ENCODE measurements at places on chromosomes 13 and 19.

- no peak for DNase-seq
Observed at GRCh38 chr19:52938761-52939160, 15.5 kb upstream of the ZNF888 start.

DNA sequence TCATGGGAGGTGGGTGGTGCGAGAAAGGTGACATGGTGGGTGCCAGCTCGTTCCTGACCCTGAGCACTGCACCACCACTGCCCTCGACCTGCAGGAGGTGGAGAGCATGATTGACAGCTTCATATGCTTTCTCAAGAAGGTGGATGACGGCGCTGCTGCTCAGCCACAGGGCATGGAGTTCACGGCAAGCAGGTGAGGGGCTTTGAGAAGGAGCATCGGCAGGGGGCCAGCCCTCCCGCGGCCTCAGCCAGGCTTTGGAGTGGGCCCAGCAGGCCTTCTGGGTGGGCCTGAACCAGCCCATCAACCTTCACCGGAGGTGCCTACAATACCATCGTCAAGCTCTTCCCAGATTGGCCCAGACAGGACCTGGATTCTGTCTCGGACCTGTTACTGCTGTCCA is 18.9 kb upstream of the ZNF14 start:
- no peak for DNase-seq

DNA sequence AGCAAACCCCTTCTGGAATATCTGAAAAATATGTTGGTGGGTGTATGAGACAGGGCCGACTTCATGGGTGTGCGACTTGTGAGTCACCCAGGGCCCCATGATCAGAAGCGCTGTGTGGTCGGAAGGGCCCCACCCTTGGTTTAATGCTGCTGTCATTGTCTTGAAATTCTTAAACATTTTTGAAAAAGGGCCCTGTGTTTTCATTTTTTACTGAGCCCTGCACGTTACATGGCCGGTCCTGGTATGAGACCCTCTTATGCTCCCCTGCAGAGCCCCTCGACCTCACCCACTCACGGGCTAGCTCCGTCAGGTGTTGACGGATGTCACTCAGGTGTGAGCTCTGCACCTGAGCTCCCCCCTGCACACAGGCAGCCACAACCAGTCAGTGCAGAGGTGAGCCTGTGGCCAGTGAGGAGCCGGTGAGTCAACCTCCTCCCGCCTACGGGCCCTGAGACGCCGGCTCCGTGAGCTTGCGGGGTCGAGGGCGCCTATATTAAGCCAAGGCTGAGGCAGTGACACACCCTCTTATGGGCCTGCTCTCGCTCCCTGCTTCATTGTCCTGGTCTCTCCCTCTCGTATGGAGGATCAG is 27.7 kb downstream of the GADD45B start:
- peak; percentile 62 for DNase-seq

DNA sequence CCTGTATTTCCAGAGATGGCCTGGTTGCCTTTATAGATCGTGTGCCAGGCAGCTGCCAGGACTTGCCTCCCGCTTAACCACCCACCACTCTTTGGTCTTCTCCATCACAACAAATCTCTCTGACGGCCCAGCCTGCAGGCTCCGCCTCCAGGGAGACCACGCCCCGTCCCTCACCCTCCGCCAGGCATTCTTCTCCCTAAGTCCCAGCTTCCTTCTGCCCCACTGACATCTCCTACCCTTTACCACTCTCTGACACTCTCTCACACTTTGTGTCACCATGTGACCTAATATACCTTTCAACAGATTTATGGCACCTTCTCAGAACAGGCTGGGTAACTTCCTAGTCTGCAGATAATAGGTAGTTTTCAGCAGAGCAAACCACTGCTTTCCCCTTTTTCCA is 95.1 kb downstream of the CAB39L start:
- DNase-seq, result no peak

GRCh38 chr13:55069746-55070145 is 2041.1 kb downstream of the OLFM4 start:
- no peak for DNase-seq

- no peak for DNase-seq
Observed at GRCh38 chr19:55242517-55242916, 14.0 kb upstream of the TMEM86B start.

- DNase-seq, result no peak
Observed at GRCh38 chr13:33624740-33625139, 193.2 kb upstream of the RFC3 start.

DNA sequence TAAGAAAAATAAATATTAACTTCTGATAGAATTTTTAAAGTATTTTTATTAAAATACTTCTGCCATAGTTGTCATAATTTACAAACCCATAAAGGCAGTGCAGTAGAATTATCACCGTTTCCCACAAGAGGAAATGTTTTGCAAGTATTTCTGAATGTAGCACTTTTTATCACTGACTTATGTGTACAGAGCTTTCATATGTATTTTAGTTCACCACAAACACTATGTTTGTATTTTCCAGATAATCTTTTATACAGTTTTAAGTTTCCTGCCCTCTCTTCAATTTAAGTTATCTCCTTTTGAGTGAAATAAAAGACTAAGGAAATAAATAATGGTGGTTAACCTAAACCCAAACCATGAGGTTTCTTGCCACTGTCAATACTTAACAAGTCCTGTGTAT is 24.2 kb downstream of the MIPEP start:
- DNase-seq, result no peak

DNA sequence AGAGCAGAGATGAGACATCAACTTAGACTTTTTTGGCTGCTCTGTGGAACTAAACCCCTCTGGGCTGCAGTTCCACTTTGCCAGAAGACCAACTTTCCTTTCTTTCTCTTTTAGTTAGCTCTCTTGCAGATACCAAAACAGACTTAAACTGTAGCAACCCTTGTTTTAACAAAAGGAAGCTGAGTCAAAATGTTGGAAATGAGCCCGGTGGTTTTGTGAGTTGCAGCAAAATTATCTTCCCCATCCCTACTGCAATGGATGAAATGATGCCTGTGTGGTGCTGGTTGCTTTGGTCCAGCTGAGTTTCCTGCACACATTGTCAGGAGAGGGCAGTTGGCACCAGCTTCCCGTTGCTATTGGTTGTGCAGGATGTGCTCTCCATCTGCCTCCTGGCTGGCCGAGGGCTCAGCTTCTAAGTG is 115.3 kb downstream of the LRCH1 start:
- no peak for DNase-seq

DNA sequence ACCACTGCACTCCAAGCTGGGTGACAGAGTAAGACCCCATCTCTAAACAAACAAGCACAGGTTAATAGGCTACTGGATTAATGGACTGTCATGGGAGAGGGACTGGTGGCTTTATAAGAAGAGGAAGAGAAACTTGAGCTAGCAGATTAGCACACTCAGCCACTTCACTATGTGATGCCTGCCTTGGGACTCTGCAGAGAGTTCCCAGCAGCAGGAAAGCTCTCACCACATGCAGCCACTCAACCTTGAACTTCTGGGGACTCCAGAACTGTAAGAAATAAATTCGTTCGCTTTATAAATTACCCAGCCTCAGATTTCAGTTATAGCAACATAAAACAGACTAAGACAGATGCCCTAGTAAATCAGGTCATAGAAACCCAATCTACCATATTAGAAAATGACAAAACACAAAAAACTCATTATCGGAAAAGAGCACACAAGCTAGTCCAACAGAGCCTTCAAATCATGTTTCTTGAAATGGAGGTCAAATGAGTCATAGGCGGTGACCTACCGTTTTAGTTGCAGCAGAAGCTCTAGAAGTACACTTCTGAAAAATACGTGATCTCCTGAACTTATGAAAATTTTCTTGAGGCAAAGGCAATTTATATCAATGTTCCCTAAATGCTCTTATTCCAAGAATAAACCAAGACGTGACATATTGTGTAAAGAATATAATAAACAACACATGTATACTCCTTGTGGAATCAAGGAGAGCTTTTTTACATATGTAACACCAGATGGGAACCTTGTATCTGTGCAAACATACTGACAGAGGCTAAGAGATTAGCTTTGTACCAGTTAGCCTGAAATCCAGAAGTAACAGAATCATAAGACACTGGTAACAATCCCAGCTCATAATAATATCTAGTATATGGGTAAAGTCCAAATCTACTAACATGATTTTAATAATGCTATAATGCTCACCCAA is 340.9 kb upstream of the SGCG start:
- DNase-seq, result no peak

DNA sequence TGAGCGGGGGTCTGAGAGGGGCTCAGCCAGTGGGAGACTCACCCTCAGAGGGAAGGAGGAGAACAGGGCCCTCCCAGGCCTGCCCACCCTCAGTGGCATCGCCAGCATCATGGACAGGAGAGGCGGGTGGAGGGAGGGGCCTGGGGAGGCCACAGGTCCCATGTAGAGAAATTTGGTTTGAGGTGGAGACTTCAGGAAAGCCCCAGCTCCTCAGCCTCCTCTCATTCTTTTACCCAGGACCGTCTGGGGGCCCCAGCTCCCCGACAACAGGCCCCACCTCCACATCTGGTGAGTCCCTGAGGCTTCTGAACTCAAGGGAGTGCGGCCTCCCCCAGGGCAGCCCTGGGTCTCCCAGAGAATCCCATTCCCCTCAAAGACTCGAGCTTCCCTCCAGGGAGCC is 3.1 kb downstream of the LILRB1 start:
- no peak for DNase-seq

- DNase-seq, result no peak
Observed at GRCh38 chr19:44010468-44010867, 7.7 kb downstream of the ZNF230 start.

- DNase-seq, result no peak
Observed at GRCh38 chr19:21698215-21698614, 69.2 kb downstream of the ZNF100 start.

DNA sequence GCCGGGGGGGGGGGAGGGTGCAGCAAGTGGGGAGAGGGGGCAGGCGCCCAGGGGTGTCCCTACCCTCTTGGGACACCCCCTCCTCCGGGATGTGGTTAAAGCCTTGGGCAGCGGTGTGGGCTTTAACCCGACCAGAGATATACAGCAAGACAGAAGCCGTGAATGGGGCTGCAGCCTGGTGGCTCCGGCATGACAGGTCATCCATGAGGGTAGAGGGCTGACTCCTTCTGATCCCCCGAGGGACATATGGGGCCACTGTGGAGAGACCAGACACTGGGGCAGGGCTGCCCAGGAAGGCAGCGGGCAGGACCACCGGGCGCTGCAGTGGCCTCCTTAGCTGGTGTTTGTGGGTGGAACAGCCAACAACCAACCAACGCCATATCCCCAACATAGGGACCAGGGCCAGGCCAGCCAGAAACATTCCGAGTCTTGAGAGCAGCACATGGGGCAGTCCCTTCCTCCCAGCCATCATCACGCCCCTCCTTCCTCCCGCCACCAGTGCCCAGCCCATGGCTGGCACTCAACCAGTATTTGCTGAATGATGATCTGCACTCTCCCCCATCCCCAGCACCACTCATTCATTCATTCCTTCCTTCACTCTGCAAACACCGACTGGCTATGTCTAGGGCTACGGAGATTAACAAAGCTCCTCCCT is 18.2 kb downstream of the ELAVL1 start:
- DNase-seq, result no peak

- no peak for DNase-seq
Observed at GRCh38 chr19:10551698-10552301, 8.1 kb downstream of the ATG4D start.

- no peak for DNase-seq
Observed at GRCh38 chr13:35500144-35500543, 23.7 kb upstream of the MAB21L1 start.

DNA sequence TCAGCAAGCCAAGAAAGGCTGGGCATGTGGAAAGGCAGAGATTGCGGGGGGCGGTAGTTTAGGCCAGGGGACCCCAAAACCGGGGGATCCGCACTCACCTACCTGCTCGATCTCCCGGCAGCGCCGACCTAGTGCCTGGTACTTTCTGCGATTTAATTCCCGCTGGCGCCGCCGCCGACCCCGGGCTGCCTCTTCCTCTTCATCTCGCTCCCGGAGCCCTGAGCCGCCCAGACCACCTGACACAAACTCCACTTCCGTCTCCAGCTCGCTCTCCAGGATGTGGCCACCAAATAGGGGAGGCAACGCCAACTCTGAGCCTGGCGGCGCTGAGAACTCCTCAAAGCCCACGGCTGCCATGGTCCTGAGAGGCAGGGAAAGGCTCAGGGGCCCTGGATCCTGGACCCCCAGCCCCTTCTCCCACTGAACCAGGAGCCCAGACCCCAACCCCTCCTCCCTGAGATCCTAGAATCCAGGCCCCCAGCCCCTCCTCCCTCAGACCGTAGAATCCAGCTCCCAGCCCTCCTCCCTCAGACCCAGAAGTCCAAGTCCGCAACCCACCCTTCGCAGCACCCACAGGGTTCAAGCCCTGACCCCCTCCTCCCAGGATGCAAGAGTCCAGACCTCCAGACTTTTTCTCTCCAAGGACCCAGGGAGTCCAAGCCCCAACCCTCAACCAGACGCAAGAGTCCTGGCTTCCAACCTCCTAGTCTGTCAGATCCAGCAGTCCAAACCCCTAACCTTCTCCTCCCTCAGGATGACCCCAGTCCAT is 933 bp downstream of the TFPT start:
- no peak for DNase-seq

DNA sequence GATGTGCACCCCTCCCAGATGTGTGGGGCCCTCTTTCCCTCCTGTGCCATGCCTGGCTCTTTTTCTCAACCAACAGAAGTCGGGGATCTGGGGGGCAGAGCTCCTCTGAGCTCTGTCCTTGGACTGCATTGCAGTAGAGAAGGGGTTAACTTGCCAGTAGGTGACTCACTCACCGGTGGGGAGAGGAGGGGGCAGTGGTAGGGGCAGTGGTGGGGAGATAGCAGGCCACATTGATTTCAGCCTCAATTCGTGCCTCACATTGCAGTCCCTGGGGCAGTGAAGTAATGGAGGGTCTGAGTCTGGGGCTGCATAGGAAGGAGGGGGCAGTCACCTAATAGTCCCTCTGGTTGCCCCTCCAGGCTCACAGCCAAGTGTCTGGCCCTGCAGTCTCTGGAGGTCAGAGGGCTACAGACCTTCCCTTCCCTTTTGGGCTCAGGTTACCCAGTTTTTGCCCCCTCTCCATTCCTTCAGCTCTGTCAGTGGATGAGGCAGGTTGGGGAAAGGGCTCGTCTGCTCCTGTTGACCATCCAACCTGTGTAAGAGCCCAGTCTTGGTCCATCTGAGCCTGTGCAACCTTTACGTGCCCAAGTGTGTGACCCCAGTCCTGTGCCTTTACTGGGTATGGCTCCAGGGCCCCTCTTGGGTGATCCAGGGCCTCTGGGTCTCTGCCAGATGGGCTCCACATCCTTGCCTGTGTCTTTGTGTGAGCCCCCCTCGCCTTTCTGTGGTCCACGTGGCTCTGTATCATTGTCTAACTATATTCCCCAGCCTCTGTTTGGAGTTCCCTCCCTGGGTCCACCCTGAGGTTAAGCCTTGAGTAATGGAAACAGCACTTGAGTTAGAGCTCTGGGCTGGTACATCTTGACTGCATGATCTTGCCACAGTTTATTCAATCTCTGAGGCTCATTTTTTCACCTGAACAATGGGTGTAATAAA is 13.0 kb downstream of the CIC start:
- no peak for DNase-seq

GRCh38 chr19:1860821-1861598 is 2.4 kb downstream of the KLF16 start:
- DNase-seq, result no peak

DNA sequence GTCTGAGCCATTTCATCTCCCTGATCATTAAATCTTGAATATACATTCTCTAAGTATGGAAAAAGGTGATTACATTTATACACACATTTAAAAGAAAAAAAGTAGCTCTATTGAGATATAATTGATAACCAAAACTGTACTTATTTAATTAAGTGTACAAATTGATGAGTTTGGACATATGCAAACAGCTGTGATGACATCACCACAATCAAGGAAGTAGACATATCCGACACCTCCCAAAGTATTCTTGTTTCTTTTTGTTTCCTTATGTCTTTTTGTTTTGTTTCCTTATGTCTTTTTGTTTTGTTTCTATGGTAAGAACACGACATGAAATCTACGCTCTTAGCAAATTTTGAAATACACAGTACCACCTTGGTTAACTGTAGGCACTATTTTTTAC is 1393.9 kb upstream of the MIR17HG start:
- DNase-seq, result no peak
